ENCODE measurements at places on chromosomes 7 and 10. TPM values are rescaled to one million over a fixed set of nuclear protein-coding genes. Genes with fewer than 3 reads are reported as not detected.
A peak's percentile ranks its signal among the peaks of the same experiment; 100 is the strongest.

- H3K4me1 ChIP-seq: peaks cover 4% of the 10 kb centered on the region
- H3K27ac ChIP-seq: no peak overlapping the region
- H3K36me3 ChIP-seq: no peaks in the 10 kb centered on the region
- peak; percentile 86 for DNase-seq
These were observed 45.9 kb upstream of the EMX2 start for GRCh38 chr10:117496616-117497028.

- H3K27me3 ChIP-seq: peaks cover 6% of the 10 kb centered on the region
- H3K4me3 ChIP-seq: no peak overlapping the region
- H3K36me3 ChIP-seq: no peaks in the 10 kb centered on the region
- no peak for DNase-seq
- H3K4me1 ChIP-seq: peaks cover 11% of the 10 kb centered on the region
These were observed 35.4 kb downstream of the TLL2 start for GRCh38 chr10:96478355-96478754.

DNA sequence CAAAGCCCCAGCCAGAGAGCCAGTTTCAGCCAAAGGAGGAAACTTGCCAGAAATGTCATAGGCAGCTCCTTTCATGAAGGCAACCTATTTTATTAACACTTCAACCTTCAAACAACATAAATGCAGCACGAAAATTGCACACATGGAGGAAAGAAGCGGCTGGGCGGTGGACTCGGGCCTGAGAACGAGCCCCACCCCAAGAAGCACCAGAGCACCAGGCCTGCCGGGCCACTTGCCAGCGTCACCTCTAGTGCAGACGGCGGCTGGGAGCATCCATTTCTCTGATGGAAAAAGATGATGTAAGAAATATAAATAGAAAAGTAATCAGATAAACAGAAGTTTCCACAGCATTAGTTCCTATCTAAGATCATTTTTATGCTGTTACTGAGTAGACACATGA is 100.0 kb downstream of the TCERG1L start:
- H3K36me3 ChIP-seq: no peaks in the 10 kb centered on the region
- H3K4me3 ChIP-seq: no peak overlapping the region
- no peak for DNase-seq
- no peaks in the 10 kb centered on the region for H3K4me1 ChIP-seq
- H3K27me3 ChIP-seq: no peaks in the 10 kb centered on the region
- no peak overlapping the region for H3K27ac ChIP-seq

GRCh38 chr10:131760416-131761166 is 140.2 kb upstream of the PPP2R2D start:
- no peak for DNase-seq
- no peak overlapping the region for H3K4me3 ChIP-seq
- peaks cover 71% of the 10 kb centered on the region for H3K4me1 ChIP-seq
- no peak overlapping the region for H3K27ac ChIP-seq
- peaks cover 4% of the 10 kb centered on the region for H3K36me3 ChIP-seq
- H3K27me3 ChIP-seq: peaks cover 11% of the 10 kb centered on the region

- no peak overlapping the region for H3K27ac ChIP-seq
- H3K4me1 ChIP-seq: peaks cover 9% of the 10 kb centered on the region
- H3K27me3 ChIP-seq: no peaks in the 10 kb centered on the region
- DNase-seq: no peak
- peaks cover 6% of the 10 kb centered on the region for H3K36me3 ChIP-seq
- H3K4me3 ChIP-seq: no peak overlapping the region
These were observed 112.1 kb downstream of the FAM53B start for GRCh38 chr10:124632064-124632531.

- H3K36me3 ChIP-seq: no peaks in the 10 kb centered on the region
- DNase-seq: no peak
- no peak overlapping the region for H3K4me3 ChIP-seq
- H3K4me1 ChIP-seq: peaks cover 3% of the 10 kb centered on the region
These were observed 254.9 kb upstream of the PHF14 start for GRCh38 chr7:10718768-10719167.

DNA sequence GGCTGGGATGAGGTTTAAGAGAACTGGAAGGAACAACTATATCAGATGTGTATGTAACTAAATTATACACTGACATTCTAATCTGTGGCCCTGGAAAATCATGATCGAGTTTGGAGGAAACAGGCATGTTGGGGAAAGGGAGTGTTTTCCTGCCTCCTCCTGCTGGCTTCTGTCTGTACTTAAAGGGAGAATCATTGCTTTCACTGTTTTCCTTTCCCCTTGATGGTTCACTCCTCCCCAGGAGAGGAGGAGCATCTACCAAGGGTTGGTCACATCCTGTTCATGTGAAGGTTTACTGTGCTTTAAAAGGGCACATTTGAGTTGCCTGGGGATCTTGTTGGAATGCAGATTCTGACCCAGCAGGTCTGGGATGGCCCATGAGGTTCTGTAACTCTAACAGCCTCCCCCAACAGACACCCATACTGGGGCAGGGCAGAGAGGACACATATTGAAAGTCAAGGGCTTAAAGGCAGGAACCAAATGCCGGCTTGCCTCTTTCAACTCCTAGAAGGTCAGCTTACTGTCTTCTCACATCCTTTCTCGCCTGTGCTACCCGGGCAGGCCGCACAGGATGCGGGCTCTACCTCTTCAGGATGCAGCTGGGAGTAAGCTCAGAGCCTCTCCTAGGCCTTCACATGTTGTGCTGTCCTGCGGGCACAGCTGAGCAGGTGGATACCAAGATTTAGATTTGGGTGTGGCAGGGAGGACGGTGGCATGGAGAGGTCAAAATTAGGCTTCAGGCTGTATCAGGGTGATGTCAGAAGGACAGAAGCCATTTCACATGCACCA is 694.8 kb downstream of the KCNMA1 start:
- H3K4me1 ChIP-seq: peaks cover 10% of the 10 kb centered on the region
- no peak for DNase-seq
- H3K36me3 ChIP-seq: no peaks in the 10 kb centered on the region
- H3K27ac ChIP-seq: no peak overlapping the region
- no peak overlapping the region for H3K4me3 ChIP-seq

NAT16 gene
- total RNA-seq: 1.7 TPM

AKR1C3 gene
- not detected for total RNA-seq

NUDT1 gene
- 54.9 TPM for total RNA-seq

DNA sequence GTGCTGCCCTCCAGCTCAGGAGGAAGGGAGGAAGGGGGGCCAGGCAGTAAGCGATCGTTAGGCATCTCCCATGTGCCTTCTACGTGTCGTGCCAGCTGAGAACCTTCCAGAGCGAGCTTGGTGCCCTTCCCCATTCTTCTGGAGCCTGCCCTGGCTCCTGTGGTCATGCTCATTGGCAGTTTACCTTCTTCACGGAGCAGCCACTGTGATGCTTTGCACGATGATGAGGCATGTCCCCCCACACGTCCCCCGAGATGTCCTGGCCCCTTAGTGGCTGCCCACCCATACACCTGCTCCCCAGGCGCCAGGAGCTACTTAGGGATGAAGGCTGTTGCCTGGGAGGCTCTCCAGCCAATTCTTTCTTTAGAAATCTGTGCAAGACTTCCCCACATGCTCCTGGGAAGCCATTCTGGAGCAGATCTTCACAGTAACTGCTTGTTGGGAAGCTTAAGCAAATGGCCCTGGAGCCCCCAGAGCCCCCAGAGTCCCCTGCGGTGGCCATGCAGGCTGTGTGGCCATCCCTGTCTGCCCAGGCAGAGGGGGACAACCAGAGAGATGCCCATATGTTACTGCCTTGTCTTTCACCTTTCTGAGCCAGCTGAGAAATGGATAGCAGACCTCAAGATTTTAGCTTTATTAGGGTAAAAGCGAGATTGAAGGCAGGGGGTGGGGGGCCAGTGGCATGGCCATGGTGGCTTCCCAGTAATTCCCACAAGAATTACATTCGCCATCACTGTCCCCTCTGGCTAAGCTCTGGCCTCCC is 199.0 kb downstream of the EBF3 start:
- no peak overlapping the region for H3K27ac ChIP-seq
- no peak overlapping the region for H3K4me3 ChIP-seq
- H3K27me3 ChIP-seq: no peaks in the 10 kb centered on the region
- H3K4me1 ChIP-seq: peaks cover 23% of the 10 kb centered on the region

- H3K27ac ChIP-seq: no peak overlapping the region
- no peak for DNase-seq
- peaks cover 25% of the 10 kb centered on the region for H3K4me1 ChIP-seq
- H3K27me3 ChIP-seq: no peaks in the 10 kb centered on the region
- H3K4me3 ChIP-seq: no peak overlapping the region
- H3K36me3 ChIP-seq: no peaks in the 10 kb centered on the region
These were observed 3.5 kb downstream of the GLCCI1 start for GRCh38 chr7:7972128-7972527.

- peaks cover 4% of the 10 kb centered on the region for H3K36me3 ChIP-seq
- H3K27me3 ChIP-seq: peaks cover 100% of the 10 kb centered on the region
- no peak for DNase-seq
- H3K4me1 ChIP-seq: no peaks in the 10 kb centered on the region
- no peak overlapping the region for H3K27ac ChIP-seq
- H3K4me3 ChIP-seq: no peak overlapping the region
These were observed 7.6 kb upstream of the HOXA13 start for GRCh38 chr7:27207348-27207985.

DNA sequence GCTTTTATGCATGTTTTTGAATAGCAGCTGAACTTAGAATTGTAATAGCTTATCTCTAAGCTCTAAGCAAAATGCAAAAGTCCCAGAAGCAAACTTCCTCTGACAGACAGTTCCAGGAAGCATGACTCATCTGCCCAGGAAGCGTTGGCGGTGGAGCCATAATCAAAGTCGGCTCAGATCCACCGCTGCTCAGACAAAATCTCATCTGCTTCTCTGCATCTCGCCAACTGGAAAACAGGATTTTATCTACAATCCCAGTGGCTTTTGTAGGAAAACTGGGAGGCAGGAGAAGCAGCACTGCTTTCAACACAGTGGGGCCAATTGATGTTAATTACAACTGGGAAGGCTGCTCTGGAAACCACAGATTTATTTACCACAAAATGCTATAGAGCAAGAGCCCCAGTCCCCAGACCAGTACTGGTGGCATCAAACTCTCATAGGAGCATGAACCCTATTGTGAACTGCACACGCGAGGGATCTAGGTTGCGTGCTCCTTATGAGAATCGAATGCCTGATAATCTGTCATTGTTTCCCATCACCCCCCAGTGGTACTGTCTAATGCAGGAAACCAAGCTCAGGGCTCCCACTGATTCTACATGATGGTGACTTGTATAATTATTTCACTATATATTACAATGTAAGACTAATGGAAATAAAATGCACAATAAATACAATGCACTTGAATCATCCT is 99.9 kb downstream of the CUBN start:
- H3K27ac ChIP-seq: peak overlapping the region; percentile 81
- H3K36me3 ChIP-seq: no peaks in the 10 kb centered on the region
- no peaks in the 10 kb centered on the region for H3K27me3 ChIP-seq
- peak overlapping the region; percentile 41 for H3K4me3 ChIP-seq

SH3PXD2A gene
- 23.2 TPM for total RNA-seq

DNA sequence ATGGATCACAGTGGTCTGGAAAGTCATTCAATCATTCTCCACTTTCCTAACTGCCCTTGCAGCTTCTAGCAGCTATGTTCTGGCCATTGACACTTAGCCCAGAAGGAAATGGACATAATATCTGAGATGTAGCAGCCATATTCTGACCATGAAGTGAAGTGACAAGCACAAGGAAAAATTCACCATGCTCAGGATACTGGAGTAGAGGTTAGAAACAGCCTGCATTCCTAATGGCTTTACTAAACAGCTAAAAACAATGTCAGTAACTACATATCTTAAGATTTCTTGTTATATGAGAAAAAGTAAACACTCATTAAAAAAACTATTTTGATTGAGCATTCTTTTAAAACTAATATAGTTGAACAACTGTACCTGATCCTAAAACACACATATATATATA is 443.8 kb downstream of the MAGI2 start:
- H3K27me3 ChIP-seq: peaks cover 25% of the 10 kb centered on the region
- no peak overlapping the region for H3K27ac ChIP-seq
- DNase-seq: no peak
- H3K4me3 ChIP-seq: no peak overlapping the region
- no peaks in the 10 kb centered on the region for H3K4me1 ChIP-seq

DNA sequence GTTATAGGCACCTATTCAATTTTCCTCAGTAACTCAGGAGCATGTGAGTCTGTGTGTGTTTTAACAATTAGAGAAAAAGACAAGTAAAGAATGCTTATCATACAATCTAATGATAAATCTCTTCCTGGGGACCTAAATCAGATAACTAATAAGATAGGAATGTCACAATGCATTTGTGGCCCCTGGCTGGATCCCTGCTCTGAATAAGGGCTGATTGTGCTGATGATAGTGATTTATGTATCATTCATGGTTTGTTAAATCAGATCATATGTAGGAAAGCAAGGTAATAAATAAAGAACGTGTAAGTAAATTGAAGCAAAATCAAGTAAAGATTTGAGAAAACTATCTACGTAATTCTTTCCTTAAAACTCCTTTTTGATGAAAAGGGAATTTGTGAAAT is 145.9 kb downstream of the C7orf25 start:
- DNase-seq: no peak
- no peak overlapping the region for H3K27ac ChIP-seq
- peaks cover 17% of the 10 kb centered on the region for H3K4me1 ChIP-seq
- no peak overlapping the region for H3K4me3 ChIP-seq

DNA sequence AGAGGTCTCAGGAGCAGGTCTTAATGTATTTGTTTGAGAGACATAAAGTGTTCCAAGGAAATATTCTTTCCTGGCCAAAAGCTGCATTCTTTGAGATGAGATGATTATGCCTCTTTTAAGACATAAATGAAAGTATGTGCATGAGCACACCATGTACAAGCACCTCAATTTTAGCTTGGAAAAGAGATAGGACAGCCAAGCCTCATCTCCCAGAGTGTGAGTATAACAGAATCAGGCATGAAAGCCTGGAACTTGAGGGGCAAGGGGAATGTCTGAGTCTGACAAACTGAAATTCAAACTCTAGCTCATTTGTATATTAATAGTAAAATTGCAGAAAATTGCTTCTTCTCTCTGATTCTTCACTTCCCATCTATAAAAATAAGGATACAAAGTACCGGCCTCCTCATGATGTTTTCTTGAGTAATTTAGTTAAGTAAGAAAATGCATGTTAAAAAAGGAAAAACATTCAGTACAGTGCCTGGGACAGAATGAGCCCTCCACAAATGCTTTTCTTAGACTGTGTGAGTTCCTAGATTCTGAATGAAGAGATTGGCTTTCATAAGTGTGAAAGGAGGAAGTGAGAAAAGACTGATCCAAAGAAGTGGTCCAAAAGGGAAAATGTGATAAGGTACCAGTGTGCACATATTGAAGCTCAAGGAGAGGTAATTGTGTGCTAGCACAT is 1260.9 kb upstream of the SORCS1 start:
- H3K4me1 ChIP-seq: no peaks in the 10 kb centered on the region
- no peak overlapping the region for H3K4me3 ChIP-seq
- DNase-seq: no peak
- no peak overlapping the region for H3K27ac ChIP-seq

- peaks cover 6% of the 10 kb centered on the region for H3K4me1 ChIP-seq
- DNase-seq: no peak
- H3K4me3 ChIP-seq: no peak overlapping the region
- H3K27me3 ChIP-seq: peaks cover 2% of the 10 kb centered on the region
- H3K36me3 ChIP-seq: peaks cover 4% of the 10 kb centered on the region
These were observed 162.4 kb upstream of the PPP2R2D start for GRCh38 chr10:131738396-131738735.

All from neural crest cell (in vitro differentiated cells).